Muscle of leg (tissue), 16 donors: ENCODE measurements at places on chromosomes 3 and 15.
A peak's percentile ranks its signal among the peaks of the same experiment; 100 is the strongest.

DNA sequence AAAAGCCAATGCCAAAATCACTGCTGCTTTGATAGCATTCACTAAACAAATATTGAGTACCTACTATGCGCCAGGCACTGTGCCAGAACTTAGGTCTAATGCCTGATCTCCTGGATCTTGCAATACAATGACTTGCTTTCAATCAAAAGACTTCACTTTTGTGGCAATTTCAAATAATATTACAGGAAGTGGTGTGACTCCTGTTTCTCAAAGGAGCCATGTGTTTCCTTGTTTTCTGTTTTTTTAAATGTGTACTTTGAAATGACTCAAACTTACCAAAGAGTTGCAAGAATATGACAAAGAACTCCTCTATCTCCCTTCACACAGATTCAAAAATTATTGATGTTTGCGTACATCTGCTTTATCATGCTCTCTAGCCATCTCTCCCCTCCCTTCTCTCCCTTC is 18.3 kb downstream of the OSBPL10 start:
- no peak for DNase-seq

- DNase-seq, result no peak
Observed at GRCh38 chr3:171960159-171960558, 79.2 kb upstream of the FNDC3B start.

GRCh38 chr3:100463002-100463401 is 29.4 kb upstream of the TMEM45A start:
- peak; percentile 66 for DNase-seq

GRCh38 chr15:75590239-75590638 is 11.1 kb upstream of the PTPN9 start:
- DNase-seq, result no peak

- no peak for DNase-seq
Observed at GRCh38 chr3:177448987-177449359, 251.7 kb upstream of the TBL1XR1 start.

- DNase-seq, result no peak
Observed at GRCh38 chr15:77836906-77837648, 204.4 kb upstream of the LINGO1 start.

DNA sequence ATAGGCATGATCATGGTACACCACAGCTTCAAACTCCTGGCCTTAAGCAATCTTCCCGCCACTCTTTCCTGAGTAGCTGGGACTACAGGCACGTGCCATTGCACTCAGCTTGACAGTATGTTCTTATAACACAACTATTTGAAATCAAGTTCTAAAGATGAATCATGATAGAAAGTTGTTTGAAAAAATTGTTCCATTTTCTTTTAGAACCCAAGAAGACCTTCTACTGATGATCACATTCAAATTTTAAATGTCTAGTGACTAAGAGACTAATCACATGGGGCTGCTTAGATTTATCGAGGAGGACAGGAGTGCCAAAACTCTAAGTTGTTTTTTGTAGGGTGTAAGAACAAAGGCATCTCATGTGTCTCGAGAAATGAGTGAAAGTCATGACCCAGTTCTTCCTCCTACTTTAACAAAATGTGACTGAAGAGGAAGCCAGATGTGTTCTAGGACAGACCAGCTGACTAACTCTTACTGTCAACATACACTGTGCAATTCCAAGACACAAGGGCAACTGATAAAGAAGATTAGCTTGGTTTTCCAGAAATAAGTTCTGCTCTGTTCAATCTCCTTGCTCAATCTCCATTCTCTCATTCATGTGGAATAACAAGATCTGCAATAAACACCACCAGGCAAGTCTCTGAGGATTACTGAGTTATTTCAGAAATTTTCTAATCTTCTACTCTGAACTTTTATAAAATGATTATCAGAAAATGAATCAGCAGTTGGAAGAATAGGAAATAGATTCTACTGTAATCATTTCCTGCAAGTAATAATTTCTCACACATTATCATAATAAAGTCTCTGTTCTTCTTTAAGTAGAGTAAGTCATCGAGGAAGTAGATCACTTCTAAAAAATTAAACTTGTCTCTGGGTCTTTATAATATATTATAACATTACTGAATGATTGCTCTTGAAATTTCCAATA is 122.6 kb upstream of the CCNL1 start:
- peak; percentile 50 for DNase-seq

- DNase-seq, result no peak
Observed at GRCh38 chr3:72054976-72055375, 270.0 kb upstream of the PROK2 start.

- no peak for DNase-seq
Observed at GRCh38 chr3:59809016-59809415, 759.2 kb upstream of the CFAP20DC start.

DNA sequence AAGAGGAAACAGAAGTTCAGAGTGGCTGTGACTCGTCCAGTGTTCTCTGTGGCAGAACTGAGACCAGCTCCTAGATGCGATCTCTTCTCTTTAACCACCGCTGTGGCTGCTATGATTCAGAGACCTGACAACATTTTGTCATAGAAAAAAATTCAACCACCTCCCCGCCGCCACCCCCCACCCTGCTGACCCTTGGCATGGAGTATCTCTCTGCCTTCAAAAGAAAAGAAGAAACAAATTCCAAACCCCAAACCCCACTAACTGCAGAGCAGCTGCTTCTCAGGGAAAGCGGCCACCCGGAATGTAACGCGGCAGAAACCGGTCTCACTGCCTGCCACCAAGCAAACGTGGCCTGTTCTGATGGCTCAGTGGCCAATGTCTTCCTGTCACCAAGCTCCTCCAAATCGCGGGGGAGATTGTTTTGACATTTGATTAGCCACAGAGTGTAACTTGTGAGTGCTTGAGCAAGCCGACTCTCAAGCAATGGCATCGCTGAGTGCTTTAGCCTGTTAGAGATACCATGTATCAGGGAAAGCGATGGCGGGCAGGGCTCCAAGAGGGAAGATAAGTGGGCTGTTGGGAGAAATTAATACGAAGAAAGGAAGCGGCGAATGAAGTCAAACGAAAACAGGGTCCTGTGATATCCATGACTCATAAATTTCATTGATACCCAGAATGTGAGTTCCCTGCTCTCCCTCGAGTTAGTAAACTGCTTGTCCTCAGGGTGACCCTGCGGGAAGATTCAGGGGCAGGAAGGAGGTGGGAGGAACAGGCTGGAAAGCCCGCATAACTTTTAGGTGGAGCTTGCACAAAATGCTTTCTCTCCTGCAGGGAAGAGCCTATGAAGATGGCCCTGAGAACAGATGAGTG is 44.8 kb upstream of the TLE3 start:
- DNase-seq, result peak; percentile 68

DNA sequence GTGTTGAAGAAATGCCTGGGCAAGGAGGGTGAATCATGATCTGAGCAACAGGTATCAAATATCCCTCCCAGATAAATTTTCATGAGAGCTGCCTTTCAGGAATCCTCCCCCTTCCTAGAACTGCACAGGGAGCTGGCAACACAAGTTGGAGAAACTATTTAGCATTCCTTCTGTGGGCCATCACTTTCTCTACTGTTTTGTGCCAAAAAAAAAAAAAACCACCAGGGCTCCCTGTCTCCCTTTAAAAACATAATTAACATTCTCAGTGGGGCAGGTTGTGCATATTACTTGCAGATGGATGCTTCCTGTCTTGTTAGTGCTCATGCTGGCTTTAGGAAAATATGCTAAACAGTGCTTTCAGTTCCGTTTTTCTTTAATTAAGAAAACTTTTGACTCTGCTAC is 234.9 kb upstream of the LMCD1 start:
- DNase-seq, result peak; percentile 10

- no peak for DNase-seq
Observed at GRCh38 chr3:11574981-11575669, 68.6 kb downstream of the VGLL4 start.

DNA sequence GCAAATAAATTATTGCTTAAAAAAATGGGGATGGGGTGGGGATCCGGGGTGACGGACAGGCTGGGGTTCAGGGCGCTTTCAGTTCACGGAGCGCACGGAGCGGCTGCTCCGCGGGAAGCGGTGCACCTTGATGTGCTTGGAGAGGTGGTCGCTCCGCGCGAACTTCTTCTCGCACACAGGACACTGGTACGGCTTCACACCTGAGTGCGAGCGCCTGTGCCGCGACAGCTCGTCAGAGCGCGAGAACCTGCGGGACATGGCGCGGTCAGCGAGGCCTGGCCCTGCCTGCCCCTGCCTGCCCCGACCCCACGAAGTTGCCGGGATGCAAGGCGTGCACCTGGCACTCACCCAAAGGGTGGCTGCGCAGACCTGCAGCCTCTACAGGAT is 13.6 kb downstream of the KLF15 start:
- no peak for DNase-seq

DNA sequence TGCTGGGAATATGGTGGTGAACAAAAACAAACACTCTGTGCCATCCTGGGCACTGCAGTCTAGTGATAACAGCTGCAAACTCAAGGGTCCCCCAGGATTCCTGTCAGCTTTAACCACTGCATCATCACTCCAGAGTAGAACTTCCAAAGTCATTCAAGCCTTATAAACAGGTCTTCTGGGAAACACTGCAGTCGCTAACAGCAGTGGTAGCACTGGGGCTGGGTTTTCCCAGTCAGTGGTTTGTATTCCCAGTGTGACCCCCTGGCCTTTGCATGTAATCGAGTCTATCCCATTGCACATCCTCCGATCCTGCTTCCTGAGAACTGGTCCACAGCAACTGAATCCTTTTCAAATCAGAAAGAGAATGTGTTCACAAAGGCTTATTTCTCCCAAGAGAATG is 623.5 kb downstream of the EDEM1 start:
- no peak for DNase-seq

- DNase-seq, result no peak
Observed at GRCh38 chr15:74779162-74779648, 2.7 kb upstream of the CSK start.

DNA sequence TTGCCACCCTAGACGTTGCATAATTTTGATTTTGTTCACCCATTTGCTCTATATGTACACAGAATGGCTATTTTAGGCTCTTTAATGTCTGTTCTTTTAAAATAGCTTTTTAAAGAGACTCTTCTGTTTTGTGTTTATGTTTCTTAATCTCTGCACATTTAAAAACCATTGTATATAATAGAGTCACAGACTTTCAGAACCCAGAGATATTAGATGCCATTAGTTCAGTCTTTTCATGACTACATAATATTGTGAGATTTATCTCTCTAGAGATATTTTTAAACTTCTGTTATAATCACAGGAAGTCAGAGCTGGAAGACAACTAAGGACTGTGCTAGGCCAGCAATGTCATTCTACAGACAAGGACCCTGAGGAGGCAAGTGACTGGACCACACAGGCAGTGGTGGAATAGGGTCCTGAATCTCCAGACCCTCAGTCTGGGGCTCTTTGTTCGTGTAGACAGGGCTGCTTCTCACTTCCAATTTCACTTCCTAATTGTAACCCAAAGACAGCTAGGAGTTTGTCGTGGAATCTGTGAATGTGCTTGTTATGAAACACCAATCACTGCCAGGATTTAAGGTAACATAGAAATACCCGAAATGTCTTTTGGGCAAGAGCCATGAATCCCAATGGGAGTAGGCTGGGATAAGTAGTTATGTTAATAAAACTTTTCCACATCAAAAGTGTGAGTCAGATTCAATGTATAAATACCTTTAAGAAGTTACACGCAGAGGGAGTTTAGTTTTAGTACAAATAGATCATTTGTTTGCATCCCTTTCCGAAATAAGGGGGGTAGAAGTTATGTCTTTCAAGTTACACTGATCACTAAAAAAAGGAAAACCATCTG is 165.2 kb upstream of the ROPN1 start:
- peak; percentile 19 for DNase-seq

DNA sequence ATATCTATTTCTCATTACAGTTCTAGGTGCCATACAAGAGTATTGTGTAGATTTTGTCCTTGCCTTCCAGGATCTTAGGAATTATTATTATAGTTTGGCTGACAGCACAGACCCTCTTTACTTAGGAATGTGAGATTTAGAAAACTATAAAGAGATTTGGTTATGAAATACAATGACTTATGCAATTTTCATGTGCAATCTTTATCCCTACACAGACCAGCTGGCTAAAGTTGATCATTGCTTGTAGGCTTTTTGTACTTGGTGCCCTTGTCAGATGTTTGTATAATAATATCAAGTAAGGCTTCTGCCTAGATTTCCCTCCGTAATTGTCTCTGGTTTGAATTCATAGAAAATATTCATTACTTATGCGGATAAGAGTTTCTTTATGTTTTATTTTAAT is 174.5 kb upstream of the GAP43 start:
- DNase-seq, result no peak

- no peak for DNase-seq
Observed at GRCh38 chr3:136576279-136577009, 175.7 kb downstream of the STAG1 start.

DNA sequence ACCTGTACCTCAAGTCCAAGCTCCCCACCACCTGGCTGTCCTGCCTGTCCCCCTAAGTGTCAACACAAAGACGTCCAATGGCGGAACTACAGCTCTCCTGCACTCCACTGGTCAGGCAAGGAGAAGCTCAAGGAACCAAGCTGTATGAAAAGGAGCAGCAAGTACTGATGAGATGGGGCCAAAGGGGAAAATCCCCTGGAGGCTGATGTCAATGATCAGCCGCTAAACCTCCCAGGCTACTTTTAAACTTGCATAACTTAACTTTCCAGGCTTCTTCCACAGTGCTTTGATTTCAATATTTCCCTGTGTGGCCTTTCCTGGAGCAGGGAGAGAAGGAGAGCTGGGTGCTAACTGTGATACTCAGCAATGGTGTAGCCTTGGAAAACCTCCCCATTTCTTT is 35.0 kb downstream of the TM4SF4 start:
- DNase-seq, result no peak

GRCh38 chr3:77147836-77148578 is 108.1 kb downstream of the ROBO2 start:
- no peak for DNase-seq

DNA sequence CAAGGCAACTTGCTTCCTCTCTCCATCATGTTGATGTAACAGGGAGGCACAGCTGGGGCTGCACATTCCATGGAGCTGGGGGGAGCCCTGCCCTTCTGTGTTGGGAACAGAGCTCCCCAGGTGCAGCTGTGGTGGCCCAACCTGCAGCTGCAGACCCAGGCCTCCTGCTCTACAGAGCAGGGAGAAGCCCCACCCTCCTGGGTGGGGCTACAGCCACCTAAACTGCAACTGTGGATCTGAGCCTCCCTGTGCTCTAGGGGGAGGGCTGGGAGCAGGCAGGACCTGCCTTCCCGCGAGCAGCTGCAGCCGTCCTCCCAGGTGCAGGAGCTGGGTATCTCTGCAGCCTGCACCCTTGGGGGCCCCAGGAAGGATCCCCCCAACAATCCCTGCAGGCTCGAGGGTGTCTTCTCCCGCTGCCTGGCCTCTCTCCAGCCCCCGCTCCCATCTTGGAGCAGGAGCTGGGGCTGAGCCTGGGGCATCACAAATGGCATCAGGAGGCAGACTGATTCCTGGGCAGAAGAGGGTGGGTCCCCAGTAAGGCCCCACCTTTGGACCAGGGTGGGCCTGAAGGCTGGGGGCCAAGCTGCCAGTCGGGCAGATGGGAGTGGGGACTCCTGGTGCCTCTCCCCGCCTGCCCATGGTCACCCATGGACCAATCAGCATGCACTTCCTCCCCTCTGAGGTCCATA is 7.4 kb downstream of the LRRC58 start:
- no peak for DNase-seq

DNA sequence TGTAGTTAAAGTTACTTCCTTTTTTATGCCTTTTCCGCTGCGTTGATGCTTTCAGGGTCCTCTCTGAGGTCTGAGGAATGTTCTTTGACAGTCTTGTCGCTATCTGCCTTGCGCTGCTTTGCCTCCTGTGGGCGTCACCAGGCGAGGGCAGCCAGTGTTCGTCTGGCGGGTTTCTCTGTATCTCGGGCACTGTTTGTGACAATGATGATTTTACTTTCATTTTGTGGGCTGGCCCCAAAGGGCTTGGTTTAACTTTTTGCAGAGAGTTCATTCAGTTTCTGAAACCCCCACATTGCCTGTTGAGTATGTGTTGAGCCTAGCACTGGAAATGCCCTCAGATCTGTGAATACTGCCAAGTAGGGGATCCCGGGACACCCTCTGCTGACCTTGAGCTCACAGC is 24.6 kb upstream of the SACM1L start:
- DNase-seq, result no peak
